ENCODE measurements at places on chromosomes 2 and 18. TPM values are rescaled to one million over a fixed set of nuclear protein-coding genes. Genes with fewer than 3 reads are reported as not detected.

Gene IMPACT
- 16.5 TPM for total RNA-seq

Gene HNMT
- 9.8 TPM for total RNA-seq

Gene PDE1A
- 3.7 TPM for total RNA-seq

Gene TCF23
- total RNA-seq = not detected

Gene MAPK4
- not detected for total RNA-seq

Gene RAB17
- 0.30 TPM for total RNA-seq

Gene COLEC11
- 0.10 TPM for total RNA-seq

Gene POTEJ
- not detected for total RNA-seq

Gene CYBRD1
- 43.7 TPM for total RNA-seq

Gene IRS1
- 12.6 TPM for total RNA-seq

Gene CPLX4
- not detected for total RNA-seq

Gene KCNK3
- total RNA-seq = 2.8 TPM

GRCh38 chr2:207950063-207950760 is 75.1 kb downstream of the PLEKHM3 start:
- no peak for DNase-seq

DNA sequence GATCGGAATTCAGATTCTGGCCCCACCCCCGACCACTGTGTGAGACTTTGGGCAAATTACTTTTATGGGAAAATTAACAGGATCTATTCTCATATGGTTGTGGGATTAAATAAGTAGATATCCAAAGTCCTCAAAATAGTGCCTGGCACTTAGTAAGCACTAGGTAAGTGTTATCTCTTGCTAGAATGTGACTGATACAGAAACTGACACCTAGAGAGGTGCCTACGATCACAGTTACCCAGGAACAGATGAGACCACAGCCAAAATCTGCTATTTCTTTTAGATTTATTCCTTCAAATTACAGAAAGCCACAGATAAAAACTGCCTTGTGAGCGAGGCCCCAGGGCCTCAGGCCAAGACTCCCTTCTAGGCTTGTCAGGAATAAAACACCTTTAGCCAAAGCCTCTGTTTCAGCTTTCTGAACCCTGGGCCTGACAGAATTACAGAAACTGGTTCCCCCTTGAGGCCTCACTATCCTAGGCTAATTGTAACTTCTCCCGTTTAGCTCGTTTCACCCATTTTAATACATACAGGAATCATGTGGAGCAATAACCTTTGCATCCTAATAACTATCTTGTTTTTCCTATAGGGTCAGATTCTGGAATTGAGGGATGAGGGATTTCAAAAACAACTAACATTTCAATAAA is 22.3 kb upstream of the CHMP1B start:
- no peak for DNase-seq

DNA sequence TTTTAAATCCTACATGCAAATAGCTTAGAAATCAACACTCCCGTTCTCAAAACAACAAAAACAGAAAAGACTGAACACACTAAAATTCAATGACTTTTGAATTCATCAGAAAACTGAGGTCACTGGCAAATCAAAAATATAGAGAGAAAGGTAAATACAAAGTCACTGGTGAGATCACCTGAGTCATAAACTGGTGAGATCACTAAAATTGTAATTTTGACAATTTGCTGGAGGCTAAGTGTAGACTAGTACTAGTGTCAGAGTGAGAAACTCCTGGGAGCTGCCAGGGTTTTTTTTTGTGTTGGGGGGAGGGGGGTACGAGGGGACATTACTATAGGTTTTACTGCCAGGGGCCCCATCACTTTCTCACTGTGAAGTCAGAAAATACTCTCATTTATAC is 1876.0 kb upstream of the CELF4 start:
- peak; percentile 20 for DNase-seq

GRCh38 chr2:228118940-228119339 is 62.5 kb downstream of the SPHKAP start:
- no peak for DNase-seq

GRCh38 chr2:79564065-79564464 is 51.2 kb downstream of the CTNNA2 start:
- no peak for DNase-seq

DNA sequence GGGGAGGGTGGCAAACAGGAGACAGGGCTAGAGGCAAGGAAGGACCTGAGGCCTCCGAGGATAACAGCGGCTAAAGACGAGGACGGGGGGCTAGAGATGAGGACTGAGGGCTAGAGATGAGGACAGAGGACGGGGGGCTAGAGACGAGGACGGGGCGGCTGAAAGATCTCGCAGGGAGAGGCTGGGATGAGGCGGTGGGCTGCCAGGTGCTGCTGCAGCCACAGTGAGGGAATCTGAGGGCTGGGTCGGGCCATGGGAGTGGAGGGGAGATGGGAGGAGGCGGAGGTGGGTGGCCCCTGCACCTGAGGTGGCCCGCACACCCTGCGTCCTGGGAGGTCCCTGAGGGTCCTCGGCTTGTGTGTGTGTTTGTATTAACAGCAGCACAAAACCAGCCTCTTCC is 350.2 kb upstream of the SALL3 start:
- DNase-seq = no peak

GRCh38 chr2:231099918-231100317 is 24.9 kb downstream of the HTR2B start:
- DNase-seq = no peak

DNA sequence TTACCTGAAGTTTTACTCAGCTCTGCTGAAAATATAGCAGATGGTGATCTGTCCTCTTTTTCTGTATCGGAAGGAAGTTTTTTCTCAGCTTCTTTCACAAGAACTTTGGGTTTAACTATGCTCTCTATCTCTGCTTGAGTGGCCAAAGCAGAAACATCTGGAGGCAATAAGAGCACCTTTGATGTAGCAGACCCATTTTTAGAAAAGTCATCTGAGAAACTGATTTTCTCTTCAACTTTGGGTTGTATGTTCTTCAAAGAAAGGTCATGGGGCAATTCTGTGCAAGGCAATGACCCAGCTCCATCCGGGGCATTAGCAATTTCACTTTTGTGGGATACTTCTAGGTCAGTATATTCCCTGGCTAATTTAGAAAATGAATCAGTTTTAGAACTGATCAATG is 25.2 kb downstream of the RTN4 start:
- DNase-seq = no peak

- no peak for DNase-seq
Measured at GRCh38 chr2:207110715-207111114, 55.0 kb downstream of the KLF7 start.

DNA sequence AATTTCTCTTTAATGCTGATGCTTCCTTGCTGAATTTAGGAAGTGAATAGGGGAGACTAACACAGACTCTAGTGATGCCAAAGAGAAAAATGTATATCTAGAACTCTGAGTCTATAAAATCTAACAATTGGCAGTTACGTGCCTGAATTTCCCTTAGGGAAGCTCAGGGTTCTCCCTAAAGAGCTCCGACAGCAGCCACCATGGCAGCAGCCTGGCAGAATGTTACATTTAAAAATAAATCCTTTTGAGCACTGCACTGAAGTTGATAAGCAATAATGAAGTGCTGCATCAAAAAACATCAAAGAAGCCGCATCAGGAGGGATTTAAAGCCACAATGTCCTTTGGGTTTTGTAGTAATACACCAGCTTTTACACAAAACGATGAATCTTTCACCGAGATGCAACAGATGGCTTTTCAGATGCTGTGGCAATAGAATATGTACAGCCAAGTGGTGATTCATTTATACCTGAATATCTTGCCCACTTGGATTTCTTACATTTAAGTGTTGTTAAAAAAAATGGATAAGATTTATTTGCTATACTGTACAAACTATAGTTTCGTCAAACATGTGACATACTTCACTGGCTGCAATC is 291.2 kb upstream of the SESTD1 start:
- no peak for DNase-seq

DNA sequence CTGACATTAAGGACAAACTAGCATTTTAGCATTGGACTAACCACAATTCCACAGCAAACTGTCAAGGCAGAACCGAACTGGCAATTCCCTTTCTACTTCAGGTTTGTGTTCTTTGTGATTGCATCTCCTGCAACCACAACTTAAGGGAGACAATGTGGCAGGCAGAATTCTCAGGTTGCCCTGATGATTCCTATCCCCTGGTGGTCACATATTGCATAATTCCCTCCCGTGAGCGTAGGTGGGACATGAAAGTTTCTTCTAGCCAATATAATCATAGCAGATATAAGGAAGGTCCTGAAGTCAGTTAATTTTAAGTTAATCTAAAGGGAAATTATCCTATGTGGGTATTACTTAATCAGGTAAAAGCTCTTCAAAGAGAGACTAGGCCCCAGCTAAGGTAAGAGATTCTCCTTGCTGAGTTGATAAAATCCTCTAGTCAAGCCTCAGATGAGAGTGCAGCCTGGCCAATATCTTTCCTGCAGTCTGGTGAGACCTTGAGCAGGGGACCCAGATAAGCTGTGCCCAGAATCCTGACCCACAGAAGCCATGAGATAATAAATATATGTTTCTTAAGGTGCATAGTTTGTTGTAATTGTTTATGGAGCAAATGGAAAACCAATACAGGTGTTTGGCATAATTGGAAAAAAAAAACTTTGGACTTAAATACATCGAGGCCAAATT is 45.9 kb upstream of the TNP1 start:
- no peak for DNase-seq

DNA sequence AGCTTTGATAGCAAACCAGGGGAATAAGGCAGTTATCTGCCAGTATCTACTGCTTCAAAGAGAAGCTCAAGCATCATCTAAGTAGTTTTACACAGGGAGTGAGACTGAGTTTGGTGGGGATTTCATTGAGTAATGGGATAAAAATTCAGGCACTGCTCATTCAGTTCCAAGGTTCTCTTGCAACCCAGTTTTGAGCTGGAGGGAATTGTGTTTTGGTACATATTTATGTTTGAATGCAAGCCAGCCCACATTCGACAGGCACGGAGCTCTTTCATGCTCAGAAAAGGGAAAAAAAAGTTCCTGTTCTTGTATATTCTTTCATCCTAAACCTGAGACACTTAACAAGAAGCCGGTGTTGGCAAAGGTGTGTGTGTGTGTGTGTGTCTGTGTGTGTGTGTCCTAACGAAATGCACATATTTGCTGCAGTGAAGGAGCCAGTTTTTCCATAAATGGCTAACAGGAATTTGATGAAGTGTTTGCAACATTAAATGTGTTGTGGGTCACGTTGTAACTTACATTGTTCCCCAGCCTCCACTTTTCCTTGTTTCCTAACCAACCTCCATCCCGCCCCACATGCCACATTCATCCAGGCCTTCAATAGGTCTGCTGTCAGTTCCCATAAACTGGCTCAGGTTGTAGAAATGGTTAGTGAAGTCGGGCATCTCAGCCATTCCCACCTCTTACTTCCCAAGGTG is 311.1 kb downstream of the TXNL1 start:
- peak; percentile 11 for DNase-seq

GRCh38 chr2:120972286-120972685 is 236.6 kb downstream of the GLI2 start:
- DNase-seq = no peak

GRCh38 chr2:240182476-240182875 is 42.0 kb upstream of the OTOS start:
- DNase-seq = no peak

- no peak for DNase-seq
Measured at GRCh38 chr2:179626261-179626660, 235.2 kb downstream of the ZNF385B start.

- DNase-seq = no peak
Measured at GRCh38 chr2:98458667-98459380, 14.2 kb downstream of the INPP4A start.

DNA sequence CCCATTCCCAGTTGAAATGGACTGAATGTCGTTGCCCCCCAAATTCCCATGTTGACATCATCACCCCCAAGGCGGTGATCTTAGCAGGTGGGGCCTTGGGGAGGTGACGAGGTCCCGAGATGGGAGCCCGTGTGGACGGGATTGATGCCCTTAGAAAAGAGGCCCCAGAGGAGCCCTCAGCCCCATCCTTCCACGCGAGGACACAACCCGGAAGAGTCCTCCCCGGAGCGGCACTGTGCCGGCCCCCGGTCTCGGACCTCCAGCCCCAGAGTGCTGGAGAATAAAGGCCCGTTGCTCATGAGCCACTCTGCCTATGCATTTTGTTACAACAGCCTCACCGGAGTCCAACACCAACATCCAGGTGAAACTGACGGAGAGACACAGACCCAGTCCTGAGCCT is 30.4 kb upstream of the SALL3 start:
- DNase-seq = no peak

GRCh38 chr2:37878536-37878935 is 46.6 kb upstream of the RMDN2 start:
- DNase-seq = no peak

DNA sequence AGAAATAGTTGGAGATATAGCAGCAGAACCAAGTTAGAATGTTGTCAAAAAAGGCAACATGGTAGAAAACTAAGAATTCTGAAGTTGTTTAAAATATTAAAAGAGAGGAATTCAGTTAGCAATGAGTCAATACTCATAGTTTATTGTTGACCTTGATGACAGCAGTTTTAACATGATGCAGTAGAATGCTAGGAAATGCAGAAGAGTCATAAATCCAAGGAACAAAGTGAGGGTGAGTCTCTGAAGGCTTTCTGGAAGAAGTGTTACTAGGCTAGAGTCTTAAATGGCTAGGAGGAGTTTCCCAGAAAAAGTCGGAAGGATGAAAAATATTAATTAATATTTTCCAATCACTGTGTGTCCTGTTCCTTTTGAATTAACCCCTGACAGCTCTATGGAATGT is 807.3 kb downstream of the TSN start:
- DNase-seq = no peak
